ENCODE measurements at places on chromosomes 16 and 17. TPM values are rescaled to one million over a fixed set of nuclear protein-coding genes. Genes with fewer than 3 reads are reported as not detected.

- no peak overlapping the region for H3K4me3 ChIP-seq
- H3K27ac ChIP-seq = no peak overlapping the region
- peaks cover 47% of the 10 kb centered on the region for H3K27me3 ChIP-seq
These were observed 2.0 kb downstream of the PITPNM3 start for GRCh38 chr17:6554342-6554741.

DNA sequence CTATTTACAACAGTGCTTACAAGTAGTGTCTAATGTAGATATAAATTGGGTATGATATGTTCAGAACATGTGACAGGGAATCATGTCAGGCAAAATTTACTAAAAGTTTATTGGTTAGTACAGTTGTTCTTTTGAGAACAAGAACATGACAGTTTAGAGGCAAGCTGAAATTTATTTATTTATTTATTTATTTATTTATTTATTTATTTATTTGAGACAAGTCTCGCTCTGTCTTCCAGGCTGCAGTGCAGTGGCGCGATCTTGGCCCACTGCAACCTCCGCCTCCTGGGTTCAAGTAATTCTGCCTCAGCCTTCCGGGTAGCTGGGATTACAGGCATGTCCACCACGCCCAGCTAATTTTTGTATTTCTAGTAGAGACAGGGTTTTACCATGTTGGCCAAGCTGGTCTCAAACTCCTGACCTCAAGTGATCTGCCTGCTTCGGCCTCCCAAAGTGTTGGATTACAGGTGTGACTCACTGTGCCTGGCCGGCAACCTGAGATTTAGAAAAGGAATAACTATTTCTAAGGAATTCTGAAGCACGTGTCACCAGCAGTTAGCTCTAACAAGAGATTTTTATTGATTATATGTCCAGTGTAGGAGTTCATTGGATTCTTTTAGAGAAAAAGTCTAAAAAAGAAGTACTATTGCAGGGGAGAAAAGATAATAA is 24.9 kb downstream of the MRTFB start:
- no peak overlapping the region for H3K4me3 ChIP-seq
- DNase-seq = no peak

DNA sequence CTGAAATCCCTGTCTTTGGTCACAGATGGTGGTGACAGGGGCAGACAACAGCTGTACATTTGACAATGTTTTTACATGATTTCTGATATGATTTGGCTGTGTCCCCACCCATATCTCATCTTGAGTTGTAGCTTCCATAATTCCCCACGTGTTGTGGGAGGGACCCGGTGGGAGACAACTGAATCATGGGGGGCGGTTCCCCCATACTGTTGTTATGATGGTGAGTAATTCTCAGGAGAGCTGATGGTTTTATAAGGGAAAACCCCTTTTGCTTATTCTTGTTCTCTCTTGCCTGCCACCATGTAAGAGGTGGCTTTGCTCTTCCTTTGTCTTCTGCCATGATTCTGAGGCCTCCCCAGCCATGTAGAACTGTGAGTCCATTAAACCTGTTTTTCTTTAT is 353.9 kb downstream of the CPPED1 start:
- H3K4me1 ChIP-seq = no peaks in the 10 kb centered on the region
- no peak overlapping the region for H3K4me3 ChIP-seq
- H3K27ac ChIP-seq = no peak overlapping the region
- H3K27me3 ChIP-seq = no peaks in the 10 kb centered on the region
- no peak for DNase-seq

The ENPP7 gene
- not detected for total RNA-seq

GRCh38 chr16:64390102-64390501 is 731.8 kb downstream of the CDH11 start:
- no peaks in the 10 kb centered on the region for H3K27me3 ChIP-seq
- H3K4me1 ChIP-seq = no peaks in the 10 kb centered on the region
- no peak overlapping the region for H3K27ac ChIP-seq
- H3K4me3 ChIP-seq = no peak overlapping the region
- no peak for DNase-seq

GRCh38 chr17:30557916-30558685 is 80.9 kb downstream of the GOSR1 start:
- DNase-seq = no peak
- peaks cover 3% of the 10 kb centered on the region for H3K4me1 ChIP-seq
- no peaks in the 10 kb centered on the region for H3K36me3 ChIP-seq
- H3K27me3 ChIP-seq = peaks cover 2% of the 10 kb centered on the region

DNA sequence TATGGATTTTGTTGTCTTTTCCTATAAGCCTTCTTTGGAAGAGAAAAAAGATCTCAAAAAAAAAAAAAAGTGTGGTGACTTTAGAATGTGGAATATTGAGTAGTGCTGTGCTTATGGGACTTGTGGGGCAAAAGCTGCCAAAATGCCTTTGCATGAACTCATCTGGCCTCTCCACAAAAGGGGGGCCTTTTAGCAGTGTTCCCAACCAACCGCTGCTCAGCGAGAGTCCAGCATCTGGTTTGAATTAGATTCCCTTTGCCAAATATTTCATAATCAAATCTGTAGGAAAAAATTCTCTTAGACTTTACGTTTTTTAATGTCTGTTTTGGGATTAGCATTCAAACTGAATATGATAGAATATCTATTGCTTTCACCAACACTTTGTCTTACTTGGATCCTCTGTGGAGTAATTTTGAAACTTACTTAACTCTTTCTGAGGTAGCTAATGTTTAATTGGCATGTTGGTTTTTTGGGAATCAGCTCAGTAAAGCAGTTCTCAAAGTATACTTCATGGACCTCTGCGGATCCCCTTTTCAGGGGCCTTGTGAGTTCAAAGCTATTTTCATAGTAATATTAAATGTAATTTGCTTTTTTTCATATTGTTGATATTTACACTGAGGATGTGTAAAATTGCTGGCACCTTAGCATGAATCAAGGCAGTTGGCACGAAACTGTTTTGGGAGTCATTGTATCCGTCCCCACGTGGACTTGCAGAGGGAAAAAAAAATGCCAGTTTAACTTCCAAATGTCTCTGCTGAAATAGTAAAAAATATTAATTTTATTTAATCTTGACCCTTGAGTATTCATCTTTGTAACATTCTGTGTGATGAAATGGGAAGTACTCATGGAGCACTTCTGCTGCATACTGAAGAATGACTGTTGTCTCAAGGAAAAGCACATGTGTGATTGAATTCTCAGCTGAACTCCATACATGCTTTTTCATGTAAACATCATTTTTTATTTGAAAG is 34.7 kb upstream of the VPS4A start:
- H3K27me3 ChIP-seq = no peaks in the 10 kb centered on the region
- no peak for DNase-seq
- no peak overlapping the region for H3K4me3 ChIP-seq
- no peak overlapping the region for H3K27ac ChIP-seq
- no peaks in the 10 kb centered on the region for H3K36me3 ChIP-seq
- no peaks in the 10 kb centered on the region for H3K4me1 ChIP-seq

DNA sequence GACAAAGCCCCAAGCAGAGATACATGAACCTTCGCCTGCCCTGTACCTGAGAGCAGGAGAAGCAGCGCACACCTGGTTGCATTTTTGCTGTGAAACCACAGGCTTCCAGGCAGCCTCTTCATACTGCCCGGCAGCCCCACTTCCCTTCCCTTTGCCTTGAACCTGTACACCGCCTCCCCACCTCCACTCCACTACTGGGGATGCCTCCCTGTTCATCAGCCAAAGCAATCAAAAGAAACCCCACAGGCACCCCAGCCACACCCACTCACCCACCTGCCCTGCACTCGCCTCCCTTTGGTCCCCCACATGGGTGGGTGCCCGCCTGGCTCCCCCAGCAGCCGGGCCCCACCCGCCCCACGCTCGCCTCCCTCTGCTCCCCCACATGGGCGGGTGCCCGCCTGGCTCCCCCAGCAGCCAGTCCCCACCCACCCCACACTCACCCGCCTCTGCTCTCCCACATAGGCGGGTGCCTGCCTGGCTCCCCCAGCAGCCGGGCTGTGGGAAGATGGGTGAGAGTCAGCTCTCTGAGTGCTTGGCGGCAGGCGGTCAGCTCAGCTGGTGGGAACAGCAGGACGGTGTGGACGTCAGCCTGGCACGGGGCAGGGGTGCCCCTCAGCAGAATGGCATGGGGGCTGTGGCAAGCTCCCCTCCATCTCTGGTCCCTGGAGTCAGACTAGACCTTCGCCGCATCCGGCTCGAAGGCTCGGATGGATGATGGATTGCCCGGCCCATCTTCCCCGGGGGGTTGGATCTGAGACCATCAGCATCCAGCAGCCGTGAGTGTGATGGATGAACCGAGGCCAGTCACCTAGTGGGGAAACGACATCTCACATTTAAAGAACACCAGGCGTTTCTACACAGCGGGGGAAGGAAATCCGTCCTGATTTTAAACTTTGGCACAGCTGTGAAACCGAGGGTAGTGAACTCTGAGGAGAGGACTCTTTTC is 135.6 kb downstream of the BANP start:
- H3K27ac ChIP-seq = no peak overlapping the region
- no peaks in the 10 kb centered on the region for H3K4me1 ChIP-seq
- H3K27me3 ChIP-seq = no peaks in the 10 kb centered on the region
- H3K36me3 ChIP-seq = no peaks in the 10 kb centered on the region
- H3K4me3 ChIP-seq = no peak overlapping the region
- no peak for DNase-seq

DNA sequence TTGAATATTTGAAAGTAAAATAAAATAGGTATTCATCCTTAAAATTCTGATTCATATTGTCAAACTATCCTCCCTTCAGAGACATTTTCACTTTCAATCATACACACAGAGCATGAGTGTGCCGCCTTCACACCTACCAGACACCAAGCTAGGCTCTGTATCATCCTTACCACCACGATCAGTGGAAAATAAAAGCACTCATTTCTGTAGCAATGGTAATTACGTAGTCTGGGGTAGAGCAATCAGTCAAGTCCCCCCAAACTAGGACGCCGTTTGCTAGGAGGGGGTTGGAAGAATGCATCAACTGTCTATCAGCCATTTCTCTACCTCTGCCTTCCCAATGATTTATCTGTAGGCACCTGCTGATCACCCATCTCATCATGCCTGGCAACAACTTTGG is 84.6 kb upstream of the GRIN2A start:
- no peak for DNase-seq
- H3K36me3 ChIP-seq = no peaks in the 10 kb centered on the region
- no peaks in the 10 kb centered on the region for H3K27me3 ChIP-seq

The ANKRD13B gene
- total RNA-seq = 12.3 TPM

The TNFSF13 gene
- 4.0 TPM for total RNA-seq

GRCh38 chr16:8887952-8888560 is 5.9 kb downstream of the LITAFD start:
- H3K27me3 ChIP-seq = peaks cover 6% of the 10 kb centered on the region
- no peak for DNase-seq
- H3K36me3 ChIP-seq = peaks cover 17% of the 10 kb centered on the region
- H3K4me3 ChIP-seq = no peak overlapping the region
- H3K27ac ChIP-seq = no peak overlapping the region

GRCh38 chr16:12682432-12683165 is 121.1 kb downstream of the CPPED1 start:
- no peak for DNase-seq
- peaks cover 2% of the 10 kb centered on the region for H3K27me3 ChIP-seq
- H3K27ac ChIP-seq = no peak overlapping the region
- no peaks in the 10 kb centered on the region for H3K36me3 ChIP-seq
- no peak overlapping the region for H3K4me3 ChIP-seq
- H3K4me1 ChIP-seq = peaks cover 8% of the 10 kb centered on the region

DNA sequence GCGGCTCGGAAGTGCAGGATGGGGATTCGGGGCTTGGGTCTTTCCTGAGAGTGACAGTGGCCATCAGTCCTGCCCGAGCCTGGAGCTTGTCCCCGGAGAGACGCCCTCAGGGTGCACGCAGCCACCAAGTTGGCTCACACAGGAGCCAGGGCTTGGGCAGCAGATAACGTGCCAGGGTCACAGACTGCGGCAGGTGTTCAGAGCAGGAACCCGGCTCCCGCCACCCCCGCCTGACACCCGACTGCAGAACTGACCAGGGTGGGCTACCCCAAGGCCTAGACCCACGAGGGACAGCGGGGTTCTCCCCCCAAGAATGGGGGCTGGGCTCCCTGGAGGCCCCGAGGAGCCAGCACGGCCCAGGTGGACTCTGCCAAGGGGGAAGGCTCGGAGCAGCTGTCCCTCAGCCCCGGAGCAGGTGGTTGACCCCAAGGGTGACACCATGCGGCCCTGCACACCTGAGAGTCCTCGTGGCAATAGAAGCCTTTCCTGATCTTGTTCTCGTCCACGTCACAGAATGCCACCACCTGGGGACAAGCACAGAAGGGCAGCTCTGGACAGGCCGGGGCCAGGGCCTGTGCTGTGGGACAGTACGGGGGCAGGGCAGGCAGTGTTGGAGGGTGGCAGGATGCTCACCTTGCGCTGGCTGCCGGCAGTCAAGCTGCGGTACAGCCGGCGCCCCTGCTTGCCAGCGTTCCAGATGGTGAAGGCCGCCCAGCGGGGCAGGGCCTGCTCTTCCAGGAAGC is 117.1 kb upstream of the ZNF750 start:
- H3K4me3 ChIP-seq = no peak overlapping the region
- peaks cover 49% of the 10 kb centered on the region for H3K36me3 ChIP-seq
- no peak for DNase-seq
